ENCODE measurements at places on chromosomes 13 and 19. TPM values are rescaled to one million over a fixed set of nuclear protein-coding genes. Genes with fewer than 3 reads are reported as not detected.

Gene IGLON5
- 4.1 TPM for total RNA-seq

Gene FXYD3
- not detected for total RNA-seq

Gene CD79A
- total RNA-seq, result not detected

Gene MEIS3
- total RNA-seq, result 104 TPM

Gene NKPD1
- total RNA-seq, result 1.2 TPM

Gene HSPB6
- total RNA-seq, result under 0.01 TPM

Gene CYP2A7
- total RNA-seq, result not detected

Gene SOHLH2
- total RNA-seq, result 4.9 TPM

Gene DPP9
- total RNA-seq, result 7.7 TPM

Gene S1PR5
- total RNA-seq, result 0.41 TPM

Gene ZNF730
- 25.3 TPM for total RNA-seq

Gene NLRP7
- 0.82 TPM for total RNA-seq

Gene KIR2DL3
- total RNA-seq, result not detected

Gene RNF126
- 17.5 TPM for total RNA-seq

Gene PRR20D
- not detected for total RNA-seq

Gene ZNF560
- 0.41 TPM for total RNA-seq

Gene TSKS
- not detected for total RNA-seq

Gene AKAP8L
- total RNA-seq, result 65.2 TPM

Gene ZSCAN18
- total RNA-seq, result 95.0 TPM

Gene SERPINE3
- 0.41 TPM for total RNA-seq

Gene FCGBP
- 0.82 TPM for total RNA-seq

Gene PDX1
- total RNA-seq, result not detected

Gene POLR1D
- total RNA-seq, result 55.4 TPM

Gene CALR3
- not detected for total RNA-seq

Gene SHISA7
- 4.5 TPM for total RNA-seq

Gene SIGLEC12
- total RNA-seq, result not detected

Gene SIAH3
- 8.2 TPM for total RNA-seq

Gene TPTE2
- total RNA-seq, result 0.41 TPM

Gene LACC1
- total RNA-seq, result 9.4 TPM

Gene CASP14
- total RNA-seq, result not detected

Gene ELSPBP1
- total RNA-seq, result not detected

Gene PEX11G
- total RNA-seq, result 1.2 TPM

Gene ICAM4
- total RNA-seq, result 0.41 TPM

Gene KIR3DL2
- not detected for total RNA-seq

Gene ZNF101
- 13.5 TPM for total RNA-seq

Gene COX6B2
- total RNA-seq, result under 0.01 TPM

Gene HCN2
- total RNA-seq, result 6.1 TPM

Gene MAMSTR
- 0.41 TPM for total RNA-seq

Gene HRC
- 0.41 TPM for total RNA-seq

Gene PLPP2
- total RNA-seq, result 2.4 TPM

Gene ZNF787
- 15.1 TPM for total RNA-seq

Gene ZNF667
- total RNA-seq, result 28.5 TPM

Gene NLRP9
- not detected for total RNA-seq

Gene YJEFN3
- total RNA-seq, result 5.7 TPM

Gene MEIOSIN
- total RNA-seq, result not detected

Gene PINLYP
- 6.9 TPM for total RNA-seq

Gene ACP7
- not detected for total RNA-seq

Gene FGF21
- not detected for total RNA-seq

Measured in frontal cortex (tissue), 4 donors.